ENCODE measurements at places on chromosomes 12 and 14. TPM values are rescaled to one million over a fixed set of nuclear protein-coding genes. Genes with fewer than 3 reads are reported as not detected.

Gene SPIC
- total RNA-seq: not detected

Gene KRT85
- total RNA-seq: not detected

Gene GPHB5
- not detected for total RNA-seq

Gene IFI27
- 495 TPM for total RNA-seq

Gene ITGB7
- 2.3 TPM for total RNA-seq

Gene TC2N
- 19.0 TPM for total RNA-seq

Gene YLPM1
- total RNA-seq: 51.4 TPM

Gene SYT10
- not detected for total RNA-seq

Gene RNASE13
- total RNA-seq: not detected

Gene PGF
- total RNA-seq: 2.9 TPM

Gene POTEG
- not detected for total RNA-seq

Gene ZFYVE26
- 29.1 TPM for total RNA-seq

Gene SSPN
- total RNA-seq: 21.1 TPM

Gene CLEC4C
- not detected for total RNA-seq

Gene RCOR1
- 21.9 TPM for total RNA-seq

Gene IL26
- total RNA-seq: not detected

Gene HOXC4
- total RNA-seq: 2.2 TPM

Gene PLBD1
- total RNA-seq: 35.7 TPM

Gene CLEC2A
- not detected for total RNA-seq

Gene NPFF
- not detected for total RNA-seq

Gene TAS2R8
- total RNA-seq: not detected

Gene ESR2
- total RNA-seq: 0.32 TPM

Gene FGF6
- total RNA-seq: not detected

Gene ZNF84
- 19.2 TPM for total RNA-seq

Gene ACIN1
- total RNA-seq: 137 TPM

Gene FAIM2
- 0.35 TPM for total RNA-seq

Gene DNAJC22
- total RNA-seq: not detected

Gene MYO1H
- total RNA-seq: 0.10 TPM

Gene LRTM2
- total RNA-seq: not detected

Gene ADCY6
- 58.5 TPM for total RNA-seq

Gene OVCH1
- 0.90 TPM for total RNA-seq

Gene SLC17A8
- not detected for total RNA-seq
